GM12865 (cell line): ENCODE measurements at places on chromosomes 16 and 17.
A peak's percentile ranks its signal among the peaks of the same experiment; 100 is the strongest.

- no peak for DNase-seq
Observed at GRCh38 chr16:85637061-85637807, 24.1 kb downstream of the GSE1 start.

DNA sequence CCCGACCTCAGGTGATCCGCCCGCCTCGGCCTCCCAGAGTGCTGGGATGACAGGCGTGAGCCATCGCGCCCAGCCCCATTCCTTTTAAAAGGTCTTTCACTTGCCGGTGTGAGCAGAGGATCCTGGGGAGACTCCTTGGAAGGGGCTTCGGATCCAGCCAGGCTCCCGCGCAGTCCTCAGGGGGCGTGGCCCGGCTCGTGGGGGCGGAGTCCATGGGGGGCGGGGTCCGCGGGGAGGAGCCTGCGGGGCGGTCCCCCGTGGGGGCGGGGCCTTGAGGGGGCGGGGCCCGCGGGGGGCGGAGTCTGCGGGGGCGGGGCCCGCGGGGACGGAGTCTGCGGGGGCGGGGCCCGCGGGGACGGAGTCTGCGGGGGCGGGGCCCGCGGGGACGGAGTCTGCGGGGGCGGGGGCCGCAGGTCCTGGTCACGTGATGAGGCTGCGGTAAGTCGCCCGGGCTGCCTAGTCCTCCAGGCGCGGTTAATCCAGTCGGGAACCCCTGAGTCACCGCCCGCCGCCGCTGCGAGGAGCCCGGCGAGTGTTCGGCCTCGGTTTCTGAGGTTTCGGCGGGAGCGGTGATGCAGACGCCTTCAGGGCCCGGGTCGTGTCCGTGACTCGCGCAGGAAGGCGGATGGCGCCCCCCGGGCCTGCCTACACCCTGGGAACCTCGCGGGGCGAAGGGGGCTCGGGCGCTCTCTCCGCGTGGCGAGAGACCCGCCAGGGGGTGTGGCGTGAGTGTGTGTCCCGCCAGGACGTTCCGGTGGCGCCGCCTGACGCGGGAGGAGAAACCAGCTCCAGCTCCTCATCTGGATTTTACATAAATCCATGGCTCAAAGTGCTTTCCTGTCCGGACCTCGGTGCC, 23.6 kb upstream of the ABR start:
- peak; percentile 71 for DNase-seq

DNA sequence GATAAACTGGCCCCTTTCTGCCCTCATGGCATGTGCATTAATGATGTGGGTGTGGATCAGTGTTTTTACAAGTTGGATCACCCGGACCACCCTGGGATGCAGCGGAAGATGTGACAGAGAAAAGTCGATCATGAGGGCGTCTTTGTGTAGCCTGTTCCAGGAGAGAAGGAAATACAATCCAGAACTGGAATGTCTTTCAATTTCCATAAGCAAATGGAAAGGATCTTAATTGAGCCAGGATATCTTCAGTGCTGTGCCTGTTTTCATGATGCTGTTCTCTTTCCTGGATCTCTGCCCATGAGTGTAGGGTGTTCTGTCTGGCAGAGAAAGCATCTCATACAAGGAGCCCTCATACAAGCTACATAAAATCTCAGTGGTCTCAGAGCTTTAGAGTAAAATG, 481.4 kb downstream of the XYLT1 start:
- no peak for DNase-seq

GRCh38 chr17:36911001-36911400, 26.3 kb upstream of the LHX1 start:
- no peak for DNase-seq

GRCh38 chr17:17206913-17207335, 791 bp upstream of the PLD6 start:
- DNase-seq, result no peak

- DNase-seq, result no peak
Observed at GRCh38 chr16:54649876-54650275, 280.8 kb upstream of the IRX5 start.

GRCh38 chr17:520447-521182, 168.0 kb upstream of the RPH3AL start:
- DNase-seq, result no peak

DNA sequence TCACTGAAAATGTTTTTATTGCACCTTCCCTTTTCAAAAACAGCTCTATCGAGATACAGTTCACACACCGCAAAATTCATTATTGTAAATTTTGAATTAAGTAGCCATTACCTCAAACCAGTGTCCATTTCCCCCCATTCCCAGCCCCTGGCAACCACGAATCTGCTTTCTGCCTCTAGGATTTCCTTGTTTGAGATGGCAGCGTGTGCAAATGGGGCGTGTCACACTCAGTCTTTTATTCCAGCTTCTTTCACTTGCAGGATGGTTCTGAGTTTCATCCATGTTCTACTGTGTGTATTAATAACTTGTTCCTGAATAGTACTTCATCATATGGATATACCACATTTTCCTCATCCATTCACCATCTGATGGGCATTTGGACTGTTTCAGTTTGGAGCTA, 14.8 kb downstream of the ACSF3 start:
- DNase-seq, result no peak

DNA sequence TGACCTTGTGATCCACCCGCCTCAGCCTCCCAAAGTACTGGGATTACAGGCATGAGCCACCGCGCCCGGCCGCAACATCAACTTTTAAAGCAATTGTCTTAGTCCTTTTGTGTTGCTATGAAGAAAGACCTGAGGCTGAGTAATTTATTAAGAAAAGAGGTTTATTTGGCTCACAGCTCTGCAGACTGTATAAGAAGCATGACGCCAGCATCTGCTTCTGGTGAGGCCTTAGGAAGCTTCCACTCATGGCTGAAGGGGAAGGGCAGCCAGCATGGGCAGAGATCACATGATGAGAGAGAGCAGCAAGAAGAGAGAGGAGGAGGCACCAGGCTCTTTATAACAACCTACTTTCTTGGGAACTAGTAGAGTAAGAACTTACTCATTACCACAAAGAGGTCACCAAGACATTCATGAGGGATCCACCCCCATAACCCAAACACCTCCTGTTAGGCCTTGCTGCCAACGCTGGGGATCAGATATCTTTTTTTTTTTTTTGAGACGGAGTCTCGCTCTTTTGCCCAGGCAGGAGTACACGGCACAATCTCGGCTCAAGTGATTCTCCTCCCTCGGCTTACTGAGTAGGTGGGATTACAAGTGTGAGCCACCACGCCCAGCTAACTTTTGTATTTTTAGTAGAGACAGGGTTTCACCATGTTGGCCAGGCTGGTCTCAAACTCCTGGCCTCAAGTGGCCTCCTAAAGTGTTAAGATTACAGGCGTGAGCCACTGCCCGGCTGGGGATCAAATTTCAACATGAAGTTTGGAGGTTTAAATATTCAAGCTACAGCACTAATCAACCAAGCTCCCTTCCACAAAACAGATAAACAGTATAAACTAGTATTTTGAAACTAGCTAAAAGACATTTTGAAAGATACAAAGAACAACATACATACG, 21.4 kb upstream of the GPT2 start:
- DNase-seq, result no peak

- DNase-seq, result peak; percentile 34
Observed at GRCh38 chr17:48597778-48598631, 4.4 kb upstream of the HOXB5 start.

- no peak for DNase-seq
Observed at GRCh38 chr17:62017496-62017895, 47.6 kb downstream of the MED13 start.

- peak; percentile 74 for DNase-seq
Observed at GRCh38 chr17:47949946-47950345, 7.7 kb downstream of the PRR15L start.

DNA sequence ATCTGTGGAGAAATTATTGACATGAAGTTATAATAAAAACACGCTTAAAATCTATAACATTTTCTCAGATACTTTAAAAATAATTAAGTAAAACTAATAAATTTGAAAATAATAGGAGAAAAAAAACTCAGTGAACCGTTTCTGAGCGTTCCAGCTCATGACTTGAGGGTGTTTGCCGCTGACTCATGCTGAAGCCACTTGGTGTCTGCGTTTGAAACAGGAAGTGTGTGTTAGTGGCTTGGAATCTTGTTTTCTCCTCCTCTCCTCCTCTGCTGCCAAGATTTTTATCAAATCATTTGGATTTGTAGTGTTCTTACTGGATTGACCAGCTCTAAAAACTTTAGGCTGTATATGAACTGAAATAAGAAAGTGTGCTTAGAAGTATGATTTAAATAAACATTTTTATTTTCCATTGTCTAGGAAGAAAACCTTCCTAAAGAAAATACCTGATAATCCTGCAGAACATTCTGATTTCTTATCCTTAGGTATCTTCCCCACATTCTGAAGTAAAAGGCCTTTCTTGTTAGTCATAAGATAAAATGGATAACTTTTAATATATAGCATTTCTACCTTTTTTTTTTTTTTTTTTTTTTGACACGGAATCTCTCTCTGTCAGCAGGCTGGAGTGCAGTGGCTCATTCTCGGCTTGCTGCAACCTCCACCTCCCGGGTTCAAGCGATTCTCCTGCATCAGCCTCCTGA, 30.8 kb downstream of the USP10 start:
- peak; percentile 76 for DNase-seq

DNA sequence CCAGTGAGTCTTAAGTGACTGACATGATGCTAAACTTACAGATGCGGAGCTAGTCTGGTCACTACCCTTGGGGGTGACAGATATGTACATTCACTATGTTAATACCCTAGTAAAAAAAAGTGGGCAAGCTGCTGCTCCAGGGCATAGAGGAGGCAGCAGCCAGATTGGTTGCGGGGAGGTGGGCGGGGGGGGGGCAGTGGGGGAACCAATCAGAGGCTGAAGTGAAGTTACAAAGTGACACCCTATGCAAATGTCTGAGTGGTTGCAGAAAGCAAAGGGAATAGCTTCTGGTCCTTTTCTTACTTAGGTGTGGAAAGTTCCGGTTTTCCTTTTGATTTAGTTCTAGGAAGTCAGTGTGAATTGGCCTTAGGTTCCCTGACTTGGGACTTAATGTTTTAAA, 12.1 kb downstream of the NDEL1 start:
- DNase-seq, result no peak

DNA sequence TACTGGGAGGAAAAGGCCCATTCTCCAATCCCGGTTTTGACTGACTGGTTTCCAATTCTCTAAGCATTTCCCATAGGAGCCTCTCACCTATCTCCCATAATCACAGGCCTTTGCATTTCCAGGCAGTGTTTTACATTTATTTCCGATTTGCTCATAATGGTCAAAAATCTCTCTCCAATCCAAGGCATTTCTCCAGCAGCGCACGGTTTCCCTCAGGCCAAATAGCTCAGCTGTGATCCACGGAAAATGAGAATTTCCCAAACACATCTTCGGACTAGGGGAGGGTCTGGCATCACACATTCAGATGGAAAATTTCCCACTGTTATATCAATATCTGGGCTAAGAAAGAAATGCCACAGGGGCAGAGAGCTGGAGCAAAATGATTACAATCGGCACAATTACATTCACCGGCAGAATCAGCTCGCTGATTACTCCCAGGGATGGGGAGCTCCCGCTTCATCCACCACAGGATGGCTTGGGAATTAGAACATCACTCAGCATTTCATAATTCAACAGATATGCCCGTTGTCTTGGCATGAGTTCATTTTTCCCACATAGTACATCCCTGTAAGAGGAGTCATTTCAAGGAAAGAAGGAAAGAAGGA, 6.7 kb downstream of the PIPOX start:
- DNase-seq, result no peak

GRCh38 chr16:89172528-89173173, 1.1 kb downstream of the CDH15 start:
- DNase-seq, result no peak

GRCh38 chr16:12340151-12340733, 363.7 kb downstream of the SNX29 start:
- DNase-seq, result peak; percentile 34

GRCh38 chr16:30892670-30893416, 1.0 kb downstream of the BCL7C start:
- no peak for DNase-seq

GRCh38 chr17:352421-353212, at the start of gene RPH3AL:
Gene RPH3AL (minus strand): TSS chr17:352807. CDS start chr17:327543, 25,264 bp downstream.
- no peak for DNase-seq

DNA sequence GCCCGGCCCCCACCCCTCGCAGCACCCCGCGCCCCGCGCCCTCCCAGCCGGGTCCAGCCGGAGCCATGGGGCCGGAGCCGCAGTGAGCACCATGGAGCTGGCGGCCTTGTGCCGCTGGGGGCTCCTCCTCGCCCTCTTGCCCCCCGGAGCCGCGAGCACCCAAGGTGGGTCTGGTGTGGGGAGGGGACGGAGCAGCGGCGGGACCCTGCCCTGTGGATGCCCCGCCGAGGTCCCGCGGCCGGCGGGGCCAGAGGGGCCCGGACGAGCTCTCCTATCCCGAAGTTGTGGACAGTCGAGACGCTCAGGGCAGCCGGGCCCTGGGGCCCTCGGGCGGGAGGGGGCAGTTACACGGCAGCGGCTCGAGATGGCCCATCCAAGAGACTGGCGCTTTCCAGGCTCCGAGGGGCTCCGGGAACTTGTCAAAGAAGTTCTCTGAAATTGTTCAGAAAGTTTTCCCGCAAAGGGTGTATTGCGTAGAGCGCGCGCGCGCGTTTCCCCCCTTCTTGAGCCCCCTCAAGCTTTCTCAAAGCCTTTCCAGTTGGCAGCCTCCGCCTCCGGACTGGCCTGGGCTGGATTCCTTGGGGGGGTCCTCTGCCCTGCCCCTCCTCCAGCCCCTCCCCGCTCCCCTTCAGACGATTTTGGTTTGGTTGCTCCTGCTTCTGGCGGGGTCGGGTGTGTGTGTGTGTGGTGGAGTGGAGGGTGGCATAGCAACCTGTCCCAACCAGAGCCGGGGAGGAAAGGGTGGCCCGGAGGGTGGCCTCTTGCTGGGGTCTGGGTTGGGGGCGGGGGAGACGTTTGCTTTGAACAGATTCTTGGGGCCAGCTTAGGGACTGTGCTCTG, 504 bp downstream of the ERBB2 start:
- no peak for DNase-seq

DNA sequence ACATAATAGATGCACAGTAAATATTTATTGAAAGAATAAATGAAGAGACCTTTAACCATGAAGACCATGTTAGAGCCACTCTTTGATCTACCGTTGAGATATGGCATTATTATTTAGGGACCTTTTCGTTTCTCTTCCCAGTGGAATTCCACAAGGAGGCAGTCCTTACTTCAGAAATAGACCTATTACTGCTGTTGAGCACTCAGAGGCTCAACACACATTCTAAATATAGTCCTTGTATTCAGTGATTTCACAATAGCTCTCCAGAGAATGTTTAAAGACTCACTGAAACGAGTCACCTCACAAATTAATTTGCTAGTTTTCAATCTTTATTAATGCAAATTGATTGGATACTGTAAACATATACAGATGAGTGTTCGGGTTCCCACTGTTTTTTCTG, 603.8 kb downstream of the CDH8 start:
- DNase-seq, result no peak
